ENCODE measurements at places on chromosomes 11 and 22.

DNA sequence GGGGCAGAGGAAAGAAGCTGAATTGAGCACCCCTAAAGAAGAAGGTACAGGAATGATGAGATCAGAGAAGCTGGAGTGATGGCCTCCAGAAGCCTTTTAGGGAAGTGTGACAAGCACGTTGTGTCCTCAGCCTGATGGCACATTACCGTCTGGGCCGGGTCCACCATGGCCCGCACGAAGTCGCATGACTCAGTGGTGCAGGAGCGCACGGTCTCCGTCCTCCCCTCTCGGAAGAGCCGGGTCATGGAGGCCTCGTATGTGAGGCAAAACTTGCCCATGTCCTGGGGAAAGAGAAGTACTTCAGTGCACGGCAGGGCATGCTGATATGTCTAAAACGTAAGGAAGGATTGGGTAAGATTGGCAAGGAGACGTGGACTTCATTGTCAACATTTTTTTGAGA, 11.2 kb upstream of the TESMIN start:
- no peak for DNase-seq

- no peak for DNase-seq
Observed at GRCh38 chr11:126815111-126815510, 185.5 kb downstream of the KIRREL3 start.

DNA sequence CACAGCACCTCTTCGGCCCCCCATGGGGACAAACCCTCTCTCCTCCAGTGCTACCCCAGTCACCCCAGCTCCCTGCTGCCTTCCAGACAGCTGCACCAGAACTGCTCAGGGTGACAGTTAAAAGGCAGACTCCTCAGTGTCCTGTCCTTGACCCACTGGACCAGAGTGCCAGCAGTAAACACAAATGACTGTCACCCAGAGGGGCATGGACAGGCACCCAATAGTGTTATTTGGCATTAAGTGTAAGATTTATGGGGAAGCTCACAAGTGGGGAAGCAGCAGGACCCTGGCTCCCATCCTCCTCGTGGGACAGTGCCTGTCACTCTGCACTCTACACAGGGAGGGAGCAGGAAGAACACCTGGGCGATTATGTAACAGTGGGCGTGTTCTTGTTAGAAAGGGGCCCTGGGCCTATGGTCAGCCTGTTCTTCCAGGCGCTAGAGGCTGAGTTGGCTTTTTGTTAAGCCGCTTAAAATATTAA, 5.0 kb downstream of the RPS19BP1 start:
- no peak for DNase-seq

DNA sequence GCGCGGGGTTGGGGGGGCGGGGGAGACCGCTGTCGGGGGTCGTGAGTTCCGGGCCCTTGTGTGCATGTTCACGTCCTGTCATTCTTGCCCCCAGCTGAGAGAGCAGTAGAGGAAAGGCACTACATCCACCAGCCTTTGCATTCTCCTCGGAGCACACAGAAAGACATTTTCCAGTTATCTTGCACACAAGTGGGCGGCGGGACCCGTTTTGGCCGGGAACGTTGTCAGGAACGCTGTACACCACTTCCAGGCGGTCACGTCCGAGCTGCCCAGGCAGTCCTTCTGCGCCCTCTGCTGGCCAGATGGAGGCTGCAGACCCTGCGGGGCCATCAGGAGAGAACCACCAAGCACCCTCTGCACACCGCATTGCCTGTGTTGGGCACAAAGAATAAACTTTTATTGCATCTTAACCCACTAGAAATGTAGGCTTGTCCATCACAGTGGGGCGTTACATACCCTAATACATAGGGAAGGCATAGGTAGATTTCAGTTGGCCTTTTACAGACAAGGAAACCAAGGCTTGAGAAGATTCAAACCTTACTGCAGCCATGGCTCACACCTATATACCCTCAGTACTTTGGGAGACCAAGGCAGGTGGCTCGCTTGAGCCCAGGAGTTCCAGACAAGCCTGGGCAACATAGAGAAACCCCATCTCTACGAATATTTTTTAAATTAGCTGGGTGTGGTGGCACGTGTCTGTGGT, 2.8 kb upstream of the CDKN1C start:
- peak; percentile 76 for DNase-seq

DNA sequence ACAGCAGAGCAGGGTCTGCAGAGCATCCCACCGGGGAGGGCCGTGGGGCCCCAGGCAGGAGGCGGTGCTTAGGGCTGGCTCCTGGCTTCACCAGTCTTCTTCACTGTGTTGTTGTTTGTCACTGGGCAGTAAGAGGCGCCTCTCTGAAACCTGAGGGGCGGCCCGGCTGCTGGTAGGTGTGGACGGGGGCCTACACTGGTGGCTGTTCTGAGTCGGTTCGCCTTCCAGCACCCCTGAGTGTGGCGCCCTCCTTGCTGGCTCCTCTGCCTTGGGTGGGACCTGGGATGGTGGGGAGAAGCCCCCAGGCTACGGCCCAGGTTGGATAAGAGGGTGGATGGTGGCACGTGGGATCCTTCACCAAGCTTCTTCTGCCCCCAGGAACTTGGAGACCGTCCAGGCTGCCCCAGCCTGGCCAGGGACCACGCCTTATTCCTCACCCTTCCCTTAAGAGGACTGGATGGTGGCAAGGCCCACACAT, 10.4 kb upstream of the GRAMD4 start:
- DNase-seq: no peak

DNA sequence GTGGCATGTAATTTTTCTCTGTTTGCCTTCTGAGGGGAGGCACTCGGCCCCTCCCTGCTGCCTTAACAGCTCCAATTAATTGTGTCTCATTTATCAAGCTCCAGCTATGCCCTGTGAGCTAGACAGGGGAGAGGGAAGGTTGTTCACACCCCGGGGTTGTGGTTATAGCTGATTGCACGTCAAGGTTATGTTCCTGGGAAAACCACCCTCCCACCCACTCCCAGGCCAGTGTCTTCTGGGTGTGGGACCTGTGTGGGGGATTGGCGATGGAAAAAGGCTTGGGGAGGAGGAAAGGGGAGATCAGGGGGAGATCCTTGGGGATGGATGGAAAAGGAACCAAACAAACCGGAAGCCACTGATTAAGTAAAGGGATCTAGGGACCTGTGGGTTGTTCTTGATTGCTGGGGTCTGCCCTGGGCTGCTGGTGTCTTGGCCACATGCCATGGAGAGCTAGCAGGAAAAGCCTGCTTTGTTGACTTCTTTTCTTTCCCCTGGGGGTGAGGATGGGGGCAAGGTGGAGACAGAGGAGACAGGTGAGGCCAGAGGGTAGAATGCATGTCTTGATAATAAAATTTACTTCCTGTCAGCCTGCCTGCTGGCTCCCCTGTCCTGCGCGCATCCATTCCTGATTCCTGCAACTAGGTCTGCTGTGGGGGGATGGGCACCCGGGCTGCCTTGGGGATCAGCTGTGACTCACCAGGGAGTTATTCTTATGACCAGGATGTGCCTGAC, 13.5 kb upstream of the SORL1-AS1 start:
- DNase-seq: peak; percentile 62

DNA sequence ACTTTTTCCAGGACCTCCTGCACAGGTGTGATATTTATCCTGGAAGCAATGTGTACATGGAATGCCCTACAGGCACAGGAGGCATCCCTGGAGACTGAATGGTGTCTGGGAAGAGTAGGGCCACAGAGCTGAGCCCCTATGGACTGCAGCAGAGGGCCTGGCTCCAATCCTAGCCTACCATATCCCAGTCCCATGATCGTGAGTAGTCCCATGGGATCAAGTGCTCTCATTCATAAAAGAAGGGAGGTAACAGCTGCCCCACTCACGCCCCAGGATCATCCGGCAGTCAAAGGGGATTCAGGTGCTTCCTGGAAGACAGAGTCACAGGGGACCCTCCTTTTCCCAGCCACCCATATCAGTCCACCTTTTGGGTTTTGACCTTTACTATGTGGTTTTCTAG, 24.0 kb downstream of the ANKK1 start:
- DNase-seq: no peak

DNA sequence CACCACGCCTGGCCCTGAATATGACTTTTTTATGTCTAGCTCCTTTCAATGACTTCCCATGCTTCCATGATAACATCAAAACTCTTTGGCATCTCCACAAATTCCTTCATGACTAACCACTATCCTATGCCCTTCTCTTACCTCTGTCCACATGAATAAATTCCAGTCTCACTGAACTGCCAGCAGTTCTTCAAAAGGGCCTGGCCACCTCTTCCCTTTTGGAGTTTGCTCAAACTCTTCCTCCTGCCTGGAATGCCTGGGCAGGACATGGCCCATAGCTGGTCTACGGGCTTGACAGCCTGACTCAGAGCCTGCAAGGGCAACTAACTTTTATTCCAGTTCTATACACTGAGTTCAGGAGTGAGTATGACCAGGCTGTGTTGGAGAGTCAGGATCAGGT, 41.8 kb upstream of the ZBTB16 start:
- DNase-seq: no peak

- no peak for DNase-seq
Observed at GRCh38 chr22:26479043-26479791, 4.4 kb downstream of the HPS4 start.

DNA sequence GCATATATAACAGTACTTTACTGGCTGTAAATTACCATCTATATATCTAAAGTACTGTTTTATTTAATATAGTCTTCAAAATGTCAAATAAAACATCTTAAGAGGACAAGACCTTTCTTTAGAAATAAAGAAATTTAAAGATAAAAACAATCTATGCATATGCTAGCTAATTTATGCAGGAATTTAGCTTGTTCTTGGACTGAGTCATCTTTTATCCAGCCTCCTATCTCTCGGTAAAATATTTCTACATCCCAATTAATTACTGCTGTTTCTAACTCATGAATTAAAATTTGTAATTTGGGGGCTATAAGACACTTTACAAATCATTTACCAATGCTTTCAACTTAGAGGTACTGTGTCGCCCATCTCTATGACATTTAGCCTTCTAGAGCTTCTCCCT, 72.8 kb upstream of the DDI1 start:
- no peak for DNase-seq

DNA sequence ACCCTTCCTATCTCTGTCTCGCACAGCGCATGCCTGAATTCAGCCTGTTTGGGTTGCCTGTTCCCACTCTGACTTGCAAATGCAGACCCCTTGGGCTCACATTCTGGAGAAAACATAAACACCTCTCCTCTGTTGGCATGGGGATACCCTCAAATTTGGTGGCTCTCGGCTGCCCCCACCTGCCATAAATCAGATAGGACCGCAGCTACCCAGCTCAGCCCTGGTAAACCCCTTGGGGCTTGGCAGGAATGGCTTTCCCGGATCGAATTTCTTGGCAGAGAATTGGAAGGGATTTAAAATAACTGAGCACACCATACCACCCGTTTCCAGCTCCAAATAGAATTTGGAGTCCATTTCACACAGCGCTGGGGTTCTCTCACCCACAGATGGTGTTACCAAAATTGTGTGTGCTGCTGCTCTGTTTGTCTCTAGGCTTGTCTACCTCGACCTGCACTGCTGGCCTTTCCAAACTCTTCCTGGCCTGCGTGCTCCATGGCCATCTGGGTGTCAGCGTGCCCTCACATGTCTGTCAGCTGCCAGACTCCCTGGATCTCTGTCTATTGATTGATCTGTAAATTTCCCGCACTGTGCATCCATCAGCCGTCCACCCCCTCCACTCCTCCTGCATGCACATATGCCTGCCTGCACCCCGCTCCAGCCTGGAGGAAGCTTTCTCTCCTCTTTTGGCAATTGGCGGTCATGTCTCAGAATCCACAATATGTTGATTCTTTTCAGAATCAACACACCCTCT, 134.0 kb downstream of the NTM start:
- no peak for DNase-seq

DNA sequence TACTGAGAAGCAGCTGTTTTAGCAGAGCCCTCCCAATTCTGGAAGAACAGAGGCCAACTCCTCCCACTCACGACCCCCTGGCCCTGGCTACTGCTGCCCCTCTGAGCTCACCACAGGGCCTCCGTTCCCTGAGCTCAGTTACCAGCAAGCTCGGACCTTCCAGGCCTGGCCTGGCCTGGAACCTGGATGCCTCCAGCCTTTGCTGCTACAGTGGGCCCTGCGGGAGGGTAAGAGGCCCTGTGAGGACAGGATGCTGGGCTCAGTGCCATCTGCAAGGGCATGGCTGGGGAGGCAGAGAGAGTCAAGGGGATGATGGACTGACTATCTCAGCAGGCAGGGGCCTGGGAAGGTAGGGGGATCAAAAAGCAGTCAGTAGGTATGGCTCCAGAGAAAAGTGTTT, 209.9 kb upstream of the NCAM1 start:
- DNase-seq: no peak

GRCh38 chr11:63621071-63621470, 6.8 kb upstream of the PLAAT3 start:
- DNase-seq: no peak

GRCh38 chr22:37907036-37907954, 1.2 kb downstream of the MICALL1 start:
- no peak for DNase-seq

DNA sequence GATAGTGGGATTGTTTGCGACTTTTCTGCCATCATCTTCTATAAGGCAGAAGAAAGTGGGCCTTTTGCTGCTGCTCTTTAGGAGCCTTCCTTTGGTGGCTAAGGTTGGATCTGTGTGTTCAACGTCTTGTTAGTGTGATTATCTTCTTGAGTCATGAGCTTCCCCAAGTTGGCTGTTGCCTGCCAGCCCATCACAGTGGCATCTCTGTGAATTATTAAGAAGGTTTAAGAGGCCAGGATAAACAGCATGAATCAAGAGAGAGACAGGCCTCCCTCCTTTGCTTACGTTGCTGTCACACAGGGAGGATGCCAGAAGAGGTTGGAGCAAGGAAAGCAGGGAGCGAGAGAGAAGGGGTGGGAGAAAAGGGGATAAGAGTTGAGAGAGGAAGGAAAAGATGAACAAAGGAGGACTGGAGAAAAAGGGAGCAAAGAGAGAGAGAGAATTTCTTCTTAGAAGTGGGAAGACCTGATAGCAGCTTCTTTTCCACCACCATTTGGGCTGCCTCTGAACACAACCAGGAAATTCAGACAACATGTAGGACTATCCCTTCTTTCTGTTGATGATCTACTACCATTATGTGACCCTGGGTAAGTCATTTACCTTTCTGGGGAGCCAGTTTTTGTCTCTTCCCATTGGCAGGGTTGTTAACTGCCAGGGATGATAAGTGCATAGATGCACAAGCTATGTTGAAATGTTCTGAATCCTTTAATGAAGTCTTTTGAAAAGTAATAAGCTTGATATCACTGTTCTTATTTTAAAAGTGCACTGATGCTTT, 126.5 kb downstream of the NAV2 start:
- no peak for DNase-seq
